ENCODE measurements at places on chromosomes 3 and 15. TPM values are rescaled to one million over a fixed set of nuclear protein-coding genes. Genes with fewer than 3 reads are reported as not detected.
A peak's percentile ranks its signal among the peaks of the same experiment; 100 is the strongest.

DNA sequence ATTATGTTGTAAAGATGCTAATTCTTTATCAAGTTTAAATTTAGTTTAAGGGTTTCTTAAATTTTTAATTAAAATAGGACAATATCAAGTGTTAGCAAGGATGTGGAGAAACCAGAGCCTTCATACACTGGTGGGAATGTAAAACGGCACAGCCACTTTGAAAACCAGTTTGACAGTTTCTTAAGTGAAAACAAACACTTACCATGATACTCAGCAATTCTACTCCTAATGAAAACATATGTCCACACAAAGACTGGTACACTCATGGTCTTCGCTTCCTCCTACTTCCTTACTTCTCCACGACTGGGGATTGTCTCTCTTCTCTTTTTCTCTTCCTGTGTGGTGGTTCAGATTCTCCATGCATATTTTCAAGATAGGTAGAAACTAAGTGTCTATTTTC is 9.2 kb downstream of the SKIC8 start:
- no peak for ATAC-seq

DNA sequence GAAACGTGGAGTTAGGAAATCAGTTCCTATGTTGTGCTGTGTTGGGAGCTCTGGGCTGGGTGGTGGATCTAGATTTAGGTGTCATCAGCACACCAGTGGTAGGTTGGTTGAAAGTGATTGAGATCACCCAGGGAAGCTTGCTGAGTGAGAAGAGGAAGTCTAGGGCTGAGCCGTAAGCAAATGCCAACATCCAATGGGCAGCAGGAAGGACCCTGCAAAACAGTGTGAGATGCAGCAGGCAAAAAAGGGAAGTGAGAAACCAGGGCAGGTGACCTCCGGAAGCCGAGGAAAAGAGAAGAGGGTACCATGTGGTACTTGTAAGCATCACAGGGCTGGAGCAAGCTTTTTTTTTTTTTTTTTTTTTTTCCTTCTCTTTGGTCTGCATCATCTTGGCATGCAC is 15.9 kb upstream of the COPG1 start:
- ATAC-seq: no peak

The STRA6 gene
- total RNA-seq: 23.7 TPM

The MORC1 gene
- not detected for total RNA-seq

DNA sequence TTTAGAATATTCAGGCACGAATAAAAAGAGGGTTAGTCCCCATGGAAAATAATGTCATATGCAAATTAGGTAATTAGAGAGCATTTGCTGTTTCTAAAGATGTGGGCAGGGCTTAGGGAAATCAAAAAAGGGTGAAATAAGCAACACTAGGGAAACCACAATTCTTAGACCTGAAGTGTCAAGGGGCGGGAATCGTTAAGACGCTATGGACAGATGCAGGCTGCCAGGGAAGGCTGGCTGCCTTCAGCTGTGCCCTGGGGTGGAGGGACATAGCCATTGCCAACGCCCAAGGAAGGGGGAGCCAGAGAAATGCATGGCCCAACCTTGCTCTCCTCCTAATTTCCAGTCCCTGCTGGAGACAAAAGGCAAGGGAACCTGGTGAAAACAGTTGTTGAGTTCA is 141.7 kb upstream of the PROK2 start:
- ATAC-seq: peak; percentile 36

- no peak for ATAC-seq
Observed at GRCh38 chr3:55160241-55160983, 232.6 kb upstream of the LRTM1 start.

The SMCO1 gene
- total RNA-seq: not detected

All from motor neuron (in vitro differentiated cells).